Activated CD4-positive, CD25-positive, alpha-beta regulatory T cell (primary cell): ENCODE measurements at places on chromosomes 13 and 19.

DNA sequence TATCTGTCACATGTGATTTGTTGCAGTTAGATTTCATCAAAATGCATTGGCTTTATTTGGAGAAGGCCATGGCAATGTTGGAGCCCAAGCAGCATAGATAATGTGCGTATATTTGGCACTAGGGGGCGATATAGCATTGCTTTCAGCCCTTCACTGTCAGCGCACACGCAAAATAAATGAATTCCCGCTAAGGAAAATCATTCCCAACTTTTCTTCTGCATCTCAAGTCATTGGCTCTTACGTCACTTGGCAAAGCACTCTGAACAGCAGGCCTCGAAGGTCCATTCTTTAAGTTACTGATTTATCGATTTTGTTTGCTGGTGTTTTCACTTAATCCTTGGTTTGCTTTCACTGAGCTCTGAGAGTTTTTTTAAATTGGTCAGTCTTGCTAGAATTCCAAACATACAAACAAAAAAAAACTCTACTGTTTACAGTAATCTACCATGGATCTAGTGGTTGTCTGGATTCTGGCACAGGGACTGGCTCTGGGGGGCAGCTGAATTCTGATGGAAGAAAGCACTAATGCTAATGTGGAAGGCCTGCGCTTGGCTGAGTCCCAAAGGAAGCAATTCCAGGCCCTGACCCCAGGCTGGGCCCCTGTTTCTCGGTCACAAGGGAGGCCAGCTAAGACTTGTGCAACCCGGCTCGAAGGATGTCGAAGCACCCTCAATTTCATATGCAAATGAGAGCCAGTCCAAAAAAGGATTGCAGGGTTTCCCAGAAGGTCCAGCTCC, 97.7 kb upstream of the IPO5 start:
- DNase-seq = no peak

DNA sequence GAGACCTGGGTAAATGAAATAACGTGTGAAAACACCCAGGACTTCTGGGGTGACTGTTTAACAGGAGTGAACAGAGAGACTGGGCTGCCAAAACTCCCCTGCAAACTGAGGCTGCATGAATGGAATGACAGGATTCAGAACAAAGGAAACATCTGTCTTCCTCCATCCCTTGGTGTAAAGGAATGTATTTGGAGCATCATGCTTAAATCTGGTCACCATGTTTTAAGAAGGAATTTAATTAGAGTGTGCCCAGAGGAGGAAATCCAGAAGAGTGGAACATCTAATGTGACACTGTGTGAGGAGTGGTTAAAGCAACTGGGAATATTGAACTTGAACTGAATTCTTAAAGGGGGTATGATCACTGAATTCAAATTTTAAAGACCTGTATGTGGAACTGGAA, 437.2 kb downstream of the LIG4 start:
- no peak for DNase-seq

- DNase-seq = peak; percentile 26
Measured at GRCh38 chr19:5048091-5048726, 79.3 kb downstream of the KDM4B start.

DNA sequence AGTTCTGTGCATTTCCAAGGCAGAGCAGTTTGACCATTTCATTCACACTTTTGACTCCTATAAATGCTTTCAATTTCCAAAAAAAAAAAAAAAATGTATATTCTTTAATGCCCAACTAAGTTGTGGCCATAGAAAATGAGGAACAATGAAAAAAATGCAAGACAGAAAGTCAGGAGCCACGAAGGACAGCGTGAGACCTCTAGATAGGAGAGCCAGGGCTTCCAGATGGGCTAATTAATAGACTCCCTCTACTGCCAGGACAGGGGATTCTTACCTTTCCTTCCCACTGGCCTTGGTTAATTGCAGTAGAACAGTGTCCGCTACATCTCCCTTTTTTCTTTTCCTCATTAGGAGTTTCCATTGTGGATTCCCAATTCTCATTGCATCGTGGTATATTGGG, 8.6 kb downstream of the FPR3 start:
- DNase-seq = no peak

DNA sequence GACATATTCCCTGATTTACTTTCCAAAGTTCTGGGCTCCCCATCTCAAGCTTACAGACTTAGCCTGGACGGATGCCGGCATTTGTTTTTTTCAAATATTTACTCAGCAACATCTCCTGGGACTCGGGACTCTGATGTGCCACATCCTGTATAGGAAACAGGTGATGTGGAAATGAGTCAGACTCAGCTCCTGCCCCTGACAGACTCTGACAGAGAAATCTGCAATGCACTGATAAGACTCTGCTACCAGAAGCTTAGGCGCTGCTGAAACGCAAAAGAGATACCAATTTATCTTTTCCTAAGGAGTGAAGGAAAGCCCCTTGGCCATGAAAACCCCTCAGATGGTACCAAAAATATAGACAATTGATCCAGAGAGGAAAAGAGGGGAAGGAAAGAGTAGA, 16.2 kb downstream of the LAIR2 start:
- DNase-seq = no peak

- peak; percentile 17 for DNase-seq
Measured at GRCh38 chr19:37817180-37817981, 38.0 kb upstream of the ZNF573 start.

GRCh38 chr19:4130744-4131438, 7.0 kb upstream of the MAP2K2 start:
- no peak for DNase-seq

GRCh38 chr13:43478902-43479301, 307.9 kb downstream of the ENOX1 start:
- DNase-seq = no peak

DNA sequence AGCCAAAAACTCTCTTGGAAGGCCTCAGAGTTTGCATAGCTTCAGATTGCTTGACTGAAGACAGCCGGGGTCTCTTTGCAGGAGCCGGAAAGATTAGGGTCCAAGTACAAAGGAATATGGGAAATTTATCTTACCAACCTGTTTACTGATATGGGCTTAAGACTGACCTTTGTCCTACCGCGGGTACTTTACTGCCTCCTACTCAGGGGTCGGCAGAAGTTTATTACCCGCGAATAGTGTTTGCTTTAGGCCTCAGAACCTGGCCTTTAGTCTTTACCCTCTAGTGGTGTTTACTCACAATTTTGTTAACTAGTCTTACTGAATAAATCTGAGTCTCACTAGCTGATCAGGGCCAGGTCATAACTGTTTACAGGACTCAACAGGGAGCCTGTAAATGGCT, 765.4 kb upstream of the SPRY2 start:
- no peak for DNase-seq

DNA sequence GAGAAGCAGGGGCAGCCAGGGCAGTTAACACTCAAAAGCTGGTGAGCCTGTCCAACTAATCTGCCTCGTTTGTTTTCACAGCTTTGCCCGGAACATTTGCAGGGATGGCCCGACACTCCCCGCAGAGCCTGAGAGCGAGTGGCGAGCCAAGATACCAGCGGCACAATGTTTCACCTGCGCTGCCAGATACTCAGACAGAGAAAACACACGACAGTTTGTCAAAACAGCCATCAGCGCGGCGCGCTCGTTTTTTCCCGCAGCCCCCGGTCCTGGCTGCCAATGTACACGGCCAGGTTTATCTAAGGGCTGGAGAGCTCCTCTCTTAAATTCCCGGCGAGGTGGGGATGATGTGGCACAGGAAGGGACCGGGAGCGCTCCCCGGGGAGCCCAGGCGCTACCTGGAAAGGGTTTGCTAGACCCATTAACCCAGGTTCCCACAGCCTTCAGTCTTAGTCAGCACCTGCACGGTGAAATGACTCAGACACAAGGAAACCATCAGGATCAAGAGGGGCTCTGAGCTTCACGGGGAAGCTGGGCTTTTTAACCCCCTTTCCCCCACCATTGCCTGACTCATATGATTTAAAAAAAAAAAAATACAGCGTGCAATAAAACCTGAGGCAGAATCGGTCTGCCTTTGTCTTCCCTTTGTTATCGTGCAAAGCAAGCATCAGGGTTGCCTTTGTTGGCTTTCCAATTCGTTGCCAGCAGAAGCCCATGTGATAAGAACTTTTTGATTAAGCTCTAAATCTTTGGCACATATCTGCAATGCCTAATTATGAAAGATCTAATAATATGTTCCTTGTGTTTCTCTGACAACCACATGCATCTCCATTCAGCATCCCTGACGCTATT, 186.2 kb downstream of the EFNB2 start:
- no peak for DNase-seq

- no peak for DNase-seq
Measured at GRCh38 chr13:104616990-104617389, 1550.8 kb upstream of the SLC10A2 start.

- DNase-seq = no peak
Measured at GRCh38 chr13:49840266-49840665, 47.8 kb upstream of the KPNA3 start.

DNA sequence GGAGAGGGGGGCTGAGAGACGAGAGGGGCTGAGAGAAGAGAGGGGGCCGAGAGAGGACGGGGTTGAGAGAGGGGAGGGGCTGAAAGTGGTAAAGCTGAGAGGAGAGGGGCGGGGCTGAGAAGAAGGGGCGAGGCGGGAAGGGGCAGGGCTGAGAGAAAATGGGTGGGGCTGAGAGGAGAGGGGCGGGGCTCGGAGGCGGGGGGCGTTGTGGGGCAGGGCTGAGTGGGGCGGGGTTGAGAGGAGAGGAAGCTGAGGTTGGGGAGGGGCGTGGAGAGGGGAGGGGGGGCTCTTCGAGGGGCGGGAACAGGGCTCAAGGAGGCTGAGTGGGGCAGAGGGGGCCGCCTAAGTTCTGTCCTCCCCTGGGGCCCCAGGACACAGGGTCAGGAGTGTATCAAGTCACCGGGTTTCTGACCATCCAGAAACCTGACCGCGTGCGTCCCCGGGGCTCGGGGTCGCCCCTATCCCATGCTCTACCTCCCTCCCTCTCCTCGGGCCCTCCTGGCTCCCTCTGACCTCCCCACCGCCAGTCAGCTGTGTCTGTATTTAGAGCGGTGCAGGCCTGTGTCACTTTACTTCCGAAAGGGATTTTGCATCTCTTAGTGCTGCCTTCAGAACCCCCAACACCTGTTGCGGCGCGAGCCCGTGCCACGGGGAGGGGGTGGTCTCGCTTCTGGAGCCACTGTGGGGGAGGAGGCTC, 38.6 kb upstream of the SEMA6B start:
- no peak for DNase-seq

GRCh38 chr19:29860492-29860891, 48.7 kb downstream of the CCNE1 start:
- DNase-seq = no peak

- no peak for DNase-seq
Measured at GRCh38 chr13:112179421-112179820, 112.5 kb downstream of the SOX1 start.

- DNase-seq = no peak
Measured at GRCh38 chr19:52743091-52743490, 8.2 kb upstream of the ZNF611 start.

DNA sequence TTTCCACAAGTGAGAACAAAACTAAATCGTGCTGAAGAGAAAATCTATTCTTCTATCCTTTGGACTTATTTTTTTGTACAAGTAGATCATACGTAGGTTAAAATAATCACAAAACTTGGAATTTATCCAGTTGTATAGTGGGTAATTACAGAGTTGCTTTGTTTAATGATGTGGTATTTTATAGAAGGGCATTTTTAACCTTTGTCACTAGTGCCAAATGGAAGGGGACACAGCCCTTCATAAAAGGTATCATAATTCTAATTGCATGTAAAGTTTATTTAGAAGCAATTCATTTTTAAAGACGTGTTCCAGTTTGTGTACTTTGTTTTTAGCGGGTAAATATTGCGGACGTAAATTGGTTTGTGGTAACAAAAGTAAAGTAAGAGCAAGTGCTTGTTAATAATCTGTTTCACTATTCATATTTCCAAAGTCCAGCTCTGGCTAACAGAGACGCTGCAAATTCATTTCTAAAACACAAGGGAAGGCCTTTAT, 99.5 kb downstream of the ERCC5 start:
- DNase-seq = no peak

- no peak for DNase-seq
Measured at GRCh38 chr13:79658333-79658975, 177.5 kb downstream of the NDFIP2 start.

DNA sequence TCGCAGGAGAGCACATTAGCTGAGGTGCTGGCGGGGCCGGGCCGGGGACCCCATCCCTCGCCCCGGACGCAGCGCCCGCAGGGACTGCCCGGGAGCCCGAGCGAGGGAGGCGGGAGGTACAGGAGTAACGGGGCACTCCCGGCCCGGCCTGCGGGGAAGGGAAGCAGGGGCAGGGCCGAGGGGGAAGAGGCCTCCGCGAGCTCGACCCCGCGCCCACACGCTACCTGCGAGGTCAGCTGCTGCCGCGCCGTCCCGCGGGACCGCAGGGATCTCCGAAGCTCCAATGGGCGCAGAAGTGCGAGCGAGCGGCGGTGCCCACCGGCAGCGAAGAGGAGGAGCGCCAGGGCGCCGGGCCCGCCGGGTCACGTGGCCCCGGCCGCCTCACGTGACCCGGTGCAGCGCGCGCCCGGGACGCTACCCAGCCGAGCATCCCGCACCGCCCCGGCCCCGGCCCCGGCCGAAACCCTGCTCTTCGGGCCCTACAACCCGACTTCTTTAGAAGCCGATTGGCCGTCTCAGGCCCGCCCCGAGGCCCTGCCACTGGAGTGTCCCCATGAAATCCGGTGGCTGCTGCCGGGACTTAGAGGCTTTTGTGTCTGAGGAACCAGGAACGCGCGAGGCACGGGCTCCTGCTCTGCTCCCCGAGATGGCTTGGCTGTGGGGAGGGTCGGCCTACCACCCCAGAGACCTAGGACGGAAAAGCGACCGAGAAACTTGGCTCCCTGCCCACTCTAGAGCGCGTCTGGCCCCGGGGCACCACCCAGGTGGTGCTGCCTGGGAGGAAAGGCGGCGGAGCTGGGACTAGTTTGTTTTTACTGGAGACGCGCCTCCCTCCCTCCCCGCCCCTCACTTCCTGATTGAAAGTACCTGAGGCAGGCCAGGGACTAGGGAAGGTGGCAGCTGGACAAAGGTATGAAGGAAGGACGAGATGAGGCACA, at the start of gene RCBTB1:
Gene RCBTB1, minus strand, starts transcription at position 339 of the 938 bp plus-strand sequence. CDS start 18,279 bp downstream, outside the sequence.
- peak; percentile 40 for DNase-seq

DNA sequence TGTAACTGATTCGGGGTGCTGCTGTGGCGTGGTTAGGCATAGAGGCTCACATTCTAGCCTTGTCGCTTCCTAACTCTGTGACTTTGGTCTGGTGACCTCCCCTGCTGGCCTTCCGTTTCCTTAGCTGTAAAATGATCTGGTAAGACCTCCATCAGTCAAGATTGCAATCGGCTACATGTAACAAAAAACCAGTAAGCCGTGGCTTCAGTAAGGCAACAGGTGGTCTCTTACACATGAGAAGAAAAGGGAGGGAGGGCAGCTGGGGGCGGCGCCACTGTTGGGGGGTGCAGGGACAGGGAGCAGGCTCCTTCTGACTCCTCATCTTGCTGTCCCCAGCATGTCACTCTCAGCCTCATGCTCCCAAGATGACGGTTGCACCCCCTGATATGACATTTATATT, 148.0 kb downstream of the SIPA1L3 start:
- DNase-seq = no peak

- no peak for DNase-seq
Measured at GRCh38 chr19:40704491-40705361, 12.0 kb downstream of the COQ8B start.

GRCh38 chr19:54312436-54313377, at the start of gene LILRA5:
LILRA5 (minus strand) TSS chr19:54313166; CDS start chr19:54313019, 147 bp downstream.
- DNase-seq = no peak

GRCh38 chr13:80047406-80047805, 293.5 kb downstream of the SPRY2 start:
- DNase-seq = no peak

- DNase-seq = no peak
Measured at GRCh38 chr13:82867284-82867683, 1015.0 kb downstream of the SLITRK1 start.

GRCh38 chr13:109394311-109394988, 391.9 kb downstream of the IRS2 start:
- no peak for DNase-seq

GRCh38 chr13:33322543-33322809, 36.9 kb upstream of the STARD13 start:
- DNase-seq = no peak

- DNase-seq = no peak
Measured at GRCh38 chr13:90156390-90156789, 1191.1 kb upstream of the MIR17HG start.
